Stimulated activated CD8-positive, alpha-beta memory T cell treated with anti-CD3 and anti-CD28 coated beads, Interleukin-4, amount 100 ng/mL, for 1 hour (primary cell): ENCODE measurements at places on chromosomes 7 and 10.
A peak's percentile ranks its signal among the peaks of the same experiment; 100 is the strongest.

GRCh38 chr7:24821045-24821753 lies 63.9 kb upstream of the GSDME start:
- DNase-seq, result peak; percentile 56

DNA sequence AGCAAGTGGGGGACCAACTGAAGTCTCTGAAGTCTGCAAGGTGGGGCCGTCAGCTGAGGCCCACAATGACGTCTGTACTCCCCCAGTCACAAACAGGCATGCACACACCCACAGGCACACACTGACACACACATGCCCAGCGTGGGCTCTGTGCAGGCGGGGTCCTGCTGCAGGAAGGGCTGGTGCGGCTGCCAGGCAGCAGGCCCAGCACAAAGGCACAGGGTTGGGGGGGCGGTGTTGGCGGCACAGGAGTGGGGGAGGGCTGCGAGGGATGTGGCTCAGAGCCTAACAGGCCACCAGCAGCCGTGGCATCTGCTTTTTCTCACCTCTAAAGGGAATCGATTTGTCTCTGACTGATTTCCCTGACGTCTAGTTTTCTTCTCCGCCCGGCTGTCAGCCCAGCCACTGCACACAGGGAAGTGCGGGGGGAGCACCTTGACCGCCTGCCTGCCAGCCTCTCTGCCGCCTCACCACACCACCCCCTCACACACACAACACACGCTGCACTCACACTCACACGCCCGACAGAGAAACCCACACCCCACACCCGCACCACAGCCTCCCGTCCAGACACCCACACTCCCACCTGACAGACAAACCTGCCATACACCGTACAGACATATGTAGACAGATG lies 43.5 kb upstream of the ZMIZ1 start:
- DNase-seq, result no peak

- DNase-seq, result no peak
Observed at GRCh38 chr10:79131836-79132631, 63.3 kb downstream of the ZMIZ1 start.

- DNase-seq, result no peak
Observed at GRCh38 chr10:571688-572451, 117.6 kb downstream of the DIP2C start.

GRCh38 chr7:156504006-156504405 lies 136.6 kb upstream of the RNF32 start:
- DNase-seq, result no peak

DNA sequence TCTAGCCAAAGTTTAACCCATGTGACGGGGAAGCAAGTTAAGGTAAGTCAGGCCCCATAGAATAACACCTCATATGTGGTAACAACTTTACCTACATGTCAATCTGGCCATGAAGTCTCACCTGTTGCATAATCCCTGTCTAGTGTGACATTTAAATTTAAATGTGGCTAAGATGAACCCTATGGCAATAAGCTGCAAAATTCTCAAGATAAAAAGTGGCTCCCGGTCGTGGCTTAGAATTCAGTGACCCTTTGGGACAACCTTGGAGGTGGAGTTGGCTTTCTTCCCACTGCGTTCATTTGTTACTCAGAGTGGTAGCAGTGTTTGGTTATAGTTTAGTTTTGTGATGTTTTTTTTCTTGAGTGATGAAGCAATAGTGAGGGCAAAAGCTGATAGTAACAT lies 90.6 kb downstream of the ARID5B start:
- DNase-seq, result no peak

DNA sequence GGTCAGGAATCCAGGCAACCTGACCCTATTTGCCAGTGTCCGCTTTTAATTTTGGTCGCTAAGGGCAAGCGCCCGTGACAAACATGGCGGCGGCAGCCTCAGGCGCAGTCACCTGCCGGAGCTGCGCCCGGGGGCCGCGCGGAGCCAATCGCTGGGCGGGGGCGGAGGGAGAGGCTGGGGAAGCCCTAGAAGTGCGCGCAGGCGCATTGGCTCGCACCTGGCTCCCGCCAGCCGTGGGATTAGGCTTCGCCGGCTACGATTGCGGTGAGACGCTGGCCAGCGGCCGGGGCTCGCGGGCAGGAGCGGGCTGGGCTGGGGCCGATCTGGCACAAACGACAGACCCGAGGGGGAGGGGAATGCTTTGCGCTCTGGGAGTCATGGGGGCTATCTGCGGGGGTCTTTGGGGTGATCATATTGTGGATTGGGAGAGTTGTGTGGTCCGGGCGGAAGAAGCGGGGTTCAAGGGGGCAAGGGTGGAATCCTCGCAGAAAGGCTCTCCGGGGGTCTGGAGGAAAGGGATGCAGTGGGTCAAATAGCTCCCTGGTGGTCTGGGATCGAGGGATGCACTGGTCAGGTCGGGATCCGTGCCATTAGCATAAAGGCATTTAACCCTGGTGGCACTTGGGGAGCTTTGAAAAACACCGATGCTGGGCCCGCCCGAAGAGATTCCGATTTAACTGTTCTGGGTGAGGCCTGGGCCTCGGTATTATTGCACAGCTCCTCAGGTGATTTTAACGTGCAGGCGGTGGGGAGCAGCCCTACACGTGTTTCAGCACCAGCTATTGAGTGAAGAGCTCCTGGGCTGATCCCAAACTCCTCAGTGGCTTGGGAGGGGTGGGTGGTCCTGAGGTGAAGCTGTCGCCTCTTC lies 10.1 kb upstream of the C10orf95 start:
- peak; percentile 84 for DNase-seq

GRCh38 chr10:64036321-64036930 lies 515.2 kb downstream of the REEP3 start:
- DNase-seq, result no peak

DNA sequence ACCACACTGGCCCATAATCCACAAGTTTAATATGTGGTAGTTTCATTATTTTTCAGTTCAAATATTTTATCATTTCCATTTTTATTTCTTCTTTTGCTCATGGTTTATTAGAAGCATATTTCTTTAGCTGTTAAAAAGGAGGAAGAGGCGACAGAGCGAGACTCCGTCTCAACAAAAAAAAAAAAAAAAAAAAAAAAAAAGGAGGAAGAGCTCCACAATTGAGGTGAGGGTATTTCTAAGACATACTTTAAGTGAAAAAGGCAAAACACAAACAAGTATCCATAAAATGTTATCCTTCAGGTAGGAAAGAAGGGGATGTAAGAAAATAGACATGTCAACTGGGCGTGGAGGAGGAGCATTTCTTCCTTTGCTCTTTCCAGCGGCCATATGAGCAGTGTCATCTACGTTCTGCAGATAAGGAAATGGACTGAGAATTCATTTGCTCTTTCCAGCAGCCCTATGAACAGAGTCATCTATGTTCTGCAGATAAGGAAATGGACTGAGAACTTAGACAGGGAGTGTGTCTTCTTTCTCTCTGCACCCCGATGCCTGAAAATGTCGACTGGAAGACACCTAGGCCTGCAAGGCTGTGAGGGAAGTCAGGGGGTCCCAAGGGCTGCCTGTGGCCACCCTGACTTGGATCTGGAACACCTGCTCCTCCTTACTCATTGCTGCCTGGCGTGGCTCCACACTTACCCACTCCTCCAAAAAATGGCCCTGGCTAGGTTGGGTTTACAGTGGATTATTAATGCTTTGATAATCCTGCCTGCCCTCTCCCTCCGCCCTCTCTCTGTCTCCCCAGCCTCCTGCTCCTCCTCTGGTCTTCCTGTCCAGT lies 18.9 kb upstream of the RAMP3 start:
- no peak for DNase-seq

- DNase-seq, result no peak
Observed at GRCh38 chr10:11414314-11415038, 197.0 kb downstream of the USP6NL start.
